ENCODE measurements at places on chromosomes 12 and 14. TPM values are rescaled to one million over a fixed set of nuclear protein-coding genes. Genes with fewer than 3 reads are reported as not detected.

GRCh38 chr14:74634964-74635363 is 22.9 kb upstream of the LTBP2 start:
- no peak overlapping the region for H3K4me3 ChIP-seq
- no peak overlapping the region for H3K27ac ChIP-seq
- H3K4me1 ChIP-seq = peaks cover 62% of the 10 kb centered on the region
- no peaks in the 10 kb centered on the region for H3K27me3 ChIP-seq

GRCh38 chr12:125983784-125984500 is 918.7 kb downstream of the AACS start:
- peaks cover 31% of the 10 kb centered on the region for H3K4me1 ChIP-seq
- H3K36me3 ChIP-seq = no peaks in the 10 kb centered on the region
- H3K4me3 ChIP-seq = peak overlapping the region; percentile 57
- H3K27me3 ChIP-seq = no peaks in the 10 kb centered on the region
- H3K27ac ChIP-seq = no peak overlapping the region
- DNase-seq = no peak

OTX2 gene
- not detected for total RNA-seq

DNA sequence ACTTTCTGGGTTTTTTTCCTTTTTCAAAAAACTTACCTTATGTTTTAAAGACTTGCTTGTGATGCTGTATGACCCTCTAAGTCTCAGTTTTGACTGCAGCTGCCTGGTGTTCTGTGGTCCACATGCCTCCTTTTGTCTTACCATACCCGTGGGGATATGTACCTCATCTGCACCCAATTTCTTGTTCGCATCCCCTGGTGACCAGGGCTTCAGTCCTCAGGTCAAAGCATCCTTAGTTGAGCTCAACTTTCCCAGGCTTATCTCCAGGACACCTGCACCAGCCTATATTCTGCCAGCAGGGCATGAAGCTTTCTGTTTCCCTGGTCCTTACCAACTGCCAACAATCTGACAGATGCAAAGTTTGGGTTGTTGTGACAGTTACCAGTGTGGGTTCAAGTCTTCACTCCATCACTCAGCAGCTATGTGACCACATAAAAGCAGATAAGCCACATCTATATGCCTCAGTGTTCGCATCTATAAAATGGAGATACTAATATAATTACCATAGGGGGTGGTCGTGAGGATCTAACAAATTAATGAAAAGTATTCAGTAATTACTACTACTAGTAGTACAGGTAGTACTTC is 94.0 kb downstream of the NTF3 start:
- H3K4me3 ChIP-seq = no peak overlapping the region
- no peak overlapping the region for H3K27ac ChIP-seq
- no peaks in the 10 kb centered on the region for H3K36me3 ChIP-seq
- H3K4me1 ChIP-seq = no peaks in the 10 kb centered on the region
- 0 out of 3 replicates have a peak, but pooled peaks cover 3% of the 10 kb centered on the region for H3K27me3 ChIP-seq

GRCh38 chr12:93403988-93404803 is 26.5 kb downstream of the NUDT4 start:
- peaks cover 15% of the 10 kb centered on the region for H3K36me3 ChIP-seq
- no peaks in the 10 kb centered on the region for H3K27me3 ChIP-seq
- H3K4me1 ChIP-seq = peaks cover 10% of the 10 kb centered on the region
- no peak for DNase-seq
- H3K27ac ChIP-seq = peak overlapping the region; percentile 31
- H3K4me3 ChIP-seq = no peak overlapping the region

GRCh38 chr14:65115615-65116014 is 13.3 kb upstream of the MAX start:
- H3K36me3 ChIP-seq = no peaks in the 10 kb centered on the region
- no peak overlapping the region for H3K4me3 ChIP-seq
- peaks cover under 1% of the 10 kb centered on the region for H3K4me1 ChIP-seq
- H3K27me3 ChIP-seq = no peaks in the 10 kb centered on the region
- no peak overlapping the region for H3K27ac ChIP-seq

GRCh38 chr14:77730976-77731497 is 23.1 kb downstream of the SLIRP start:
- H3K27me3 ChIP-seq = no peaks in the 10 kb centered on the region
- H3K36me3 ChIP-seq = peaks cover 29% of the 10 kb centered on the region
- H3K4me1 ChIP-seq = no peaks in the 10 kb centered on the region
- DNase-seq = no peak
- H3K27ac ChIP-seq = no peak overlapping the region

GRCh38 chr12:76670776-76671175 is 93.1 kb upstream of the ZDHHC17 start:
- H3K27ac ChIP-seq = no peak overlapping the region
- no peaks in the 10 kb centered on the region for H3K27me3 ChIP-seq
- H3K4me3 ChIP-seq = no peak overlapping the region
- no peaks in the 10 kb centered on the region for H3K4me1 ChIP-seq

DNAH10 gene
- total RNA-seq = 0.02 TPM

GRCh38 chr12:53468282-53468681 is 16.4 kb downstream of the PCBP2 start:
- no peak overlapping the region for H3K4me3 ChIP-seq
- peaks cover 24% of the 10 kb centered on the region for H3K4me1 ChIP-seq
- H3K36me3 ChIP-seq = peaks cover 53% of the 10 kb centered on the region
- no peak for DNase-seq
- no peaks in the 10 kb centered on the region for H3K27me3 ChIP-seq
- H3K27ac ChIP-seq = no peak overlapping the region

P2RX7 gene
- total RNA-seq = not detected

GRCh38 chr12:57694459-57695019 is 607 bp downstream of the OS9 start:
- H3K4me1 ChIP-seq = peaks cover 48% of the 10 kb centered on the region
- H3K27ac ChIP-seq = peak overlapping the region; percentile 69
- H3K36me3 ChIP-seq = peaks cover 8% of the 10 kb centered on the region
- H3K4me3 ChIP-seq = peak overlapping the region; percentile 86

DNA sequence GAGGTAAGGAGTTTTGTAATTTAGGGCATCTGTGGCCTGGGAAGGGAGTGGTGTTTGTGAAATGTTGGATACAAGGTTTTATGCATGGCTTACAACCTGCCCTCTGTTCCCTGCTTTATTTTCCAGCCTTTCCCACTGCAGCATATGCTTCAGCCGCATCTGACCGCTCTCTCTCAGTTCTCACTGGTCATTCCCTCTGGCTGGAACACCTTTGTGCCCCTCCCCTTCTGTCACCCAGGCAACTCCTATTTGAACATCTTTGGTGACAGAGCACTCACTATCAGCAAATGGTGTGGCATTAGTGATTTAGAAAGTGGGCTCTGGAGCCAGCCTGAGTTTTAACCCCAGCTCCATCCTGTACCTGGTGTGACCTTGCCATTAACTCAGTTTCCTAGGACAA is 47.5 kb upstream of the SMCO2 start:
- no peak for DNase-seq
- H3K4me1 ChIP-seq = no peaks in the 10 kb centered on the region
- no peak overlapping the region for H3K27ac ChIP-seq
- peaks cover 1% of the 10 kb centered on the region for H3K36me3 ChIP-seq
- no peak overlapping the region for H3K4me3 ChIP-seq
- H3K27me3 ChIP-seq = no peaks in the 10 kb centered on the region

DNA sequence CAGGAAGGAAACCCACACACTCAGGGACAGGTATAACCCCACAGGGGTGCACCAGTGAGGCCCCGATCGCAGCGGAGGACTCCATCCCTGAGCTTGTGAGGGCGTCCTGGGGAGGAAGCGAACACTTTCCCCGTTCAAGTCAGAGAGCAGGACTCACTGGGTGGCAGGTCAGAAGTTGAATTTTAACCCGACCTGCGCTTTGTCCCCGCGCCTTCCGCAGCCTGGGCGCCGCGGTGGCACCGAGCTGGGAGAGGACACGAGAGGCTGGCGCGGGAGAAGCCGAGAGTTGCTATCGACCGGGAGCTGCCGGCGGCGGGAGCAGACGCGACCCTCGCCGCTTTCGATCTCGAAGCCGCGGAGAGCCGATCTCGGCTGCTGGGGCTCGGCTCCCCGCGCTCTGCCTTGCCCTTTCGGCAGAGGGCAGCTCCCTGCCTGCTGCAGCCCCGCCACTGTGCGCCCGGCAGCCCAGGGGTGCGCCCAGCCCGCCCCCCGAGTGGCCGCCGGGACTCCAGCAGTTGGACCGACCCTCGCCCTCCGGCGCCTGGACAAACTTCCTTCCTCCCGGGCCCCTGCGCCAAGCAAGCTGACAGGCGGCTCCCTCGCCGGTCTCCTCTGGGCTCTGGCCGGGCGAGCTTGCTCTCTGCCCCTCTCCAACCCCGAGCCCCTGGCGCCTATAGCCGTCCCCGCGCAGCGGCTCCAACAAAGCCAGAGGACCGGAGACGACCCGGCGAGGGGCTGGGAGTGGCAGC is 918 bp downstream of the LIN7A start:
- no peaks in the 10 kb centered on the region for H3K27me3 ChIP-seq
- peak overlapping the region; percentile 80 for H3K4me3 ChIP-seq
- DNase-seq = peak; percentile 79
- no peaks in the 10 kb centered on the region for H3K36me3 ChIP-seq
- H3K27ac ChIP-seq = peak overlapping the region; percentile 98
- H3K4me1 ChIP-seq = peaks cover 73% of the 10 kb centered on the region

CLEC2A gene
- total RNA-seq = not detected

HOXC11 gene
- not detected for total RNA-seq

MIPOL1 gene
- 35.2 TPM for total RNA-seq

KRT8 gene
- 837 TPM for total RNA-seq

GRCh38 chr14:65070471-65070976 is 31.8 kb downstream of the MAX start:
- no peak overlapping the region for H3K4me3 ChIP-seq
- peaks cover 21% of the 10 kb centered on the region for H3K36me3 ChIP-seq
- H3K27ac ChIP-seq = no peak overlapping the region
- H3K27me3 ChIP-seq = no peaks in the 10 kb centered on the region
- H3K4me1 ChIP-seq = peaks cover 22% of the 10 kb centered on the region
- no peak for DNase-seq

DNA sequence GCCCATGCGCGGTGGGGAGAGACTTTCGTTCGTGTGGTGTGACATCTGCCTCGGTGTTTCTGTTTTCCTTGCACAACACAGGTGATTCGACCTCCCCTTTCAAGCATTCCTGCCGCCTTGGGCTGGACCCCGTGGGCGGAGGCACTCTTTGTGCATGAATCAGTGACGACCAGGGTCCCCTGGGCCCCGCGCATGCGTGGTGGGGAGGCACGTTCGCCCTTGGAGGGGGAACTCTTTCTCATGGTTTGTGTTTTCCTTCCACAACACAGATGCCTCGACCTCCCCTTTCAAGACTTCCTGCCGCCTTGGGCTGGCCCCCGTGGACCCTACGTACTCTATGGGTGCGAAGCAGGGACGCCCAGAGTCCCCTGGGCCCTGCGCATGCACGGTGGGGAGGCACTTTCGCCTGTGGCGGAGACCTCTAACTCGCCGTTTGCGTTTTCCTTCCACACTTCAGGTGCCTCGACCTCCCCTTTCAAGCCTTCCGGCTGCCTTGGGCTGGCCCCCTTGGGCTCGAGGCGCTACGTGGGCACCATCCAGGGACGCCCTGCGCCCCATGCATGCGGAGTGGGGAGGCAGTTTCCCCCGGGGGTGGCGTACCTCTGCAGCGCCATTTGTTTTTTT is 340.9 kb downstream of the ALG10 start:
- no peaks in the 10 kb centered on the region for H3K27me3 ChIP-seq
- H3K36me3 ChIP-seq = no peaks in the 10 kb centered on the region
- no peaks in the 10 kb centered on the region for H3K4me1 ChIP-seq
- no peak for DNase-seq
- H3K27ac ChIP-seq = no peak overlapping the region

- H3K4me3 ChIP-seq = no peak overlapping the region
- no peaks in the 10 kb centered on the region for H3K4me1 ChIP-seq
- H3K36me3 ChIP-seq = no peaks in the 10 kb centered on the region
- no peak for DNase-seq
Observed at GRCh38 chr12:53937596-53938325, 870 bp upstream of the HOXC13 start.

All from HepG2 (cell line).